ENCODE measurements at places on chromosomes 7 and 10. TPM values are rescaled to one million over a fixed set of nuclear protein-coding genes. Genes with fewer than 3 reads are reported as not detected.
A peak's percentile ranks its signal among the peaks of the same experiment; 100 is the strongest.

Gene FAM221A
- total RNA-seq, result 0.64 TPM

Gene SUN3
- not detected for total RNA-seq

Gene ODAD2
- total RNA-seq, result 3.2 TPM

GRCh38 chr10:132806110-132806509 is 20.2 kb upstream of the NKX6-2 start:
- DNase-seq, result no peak

DNA sequence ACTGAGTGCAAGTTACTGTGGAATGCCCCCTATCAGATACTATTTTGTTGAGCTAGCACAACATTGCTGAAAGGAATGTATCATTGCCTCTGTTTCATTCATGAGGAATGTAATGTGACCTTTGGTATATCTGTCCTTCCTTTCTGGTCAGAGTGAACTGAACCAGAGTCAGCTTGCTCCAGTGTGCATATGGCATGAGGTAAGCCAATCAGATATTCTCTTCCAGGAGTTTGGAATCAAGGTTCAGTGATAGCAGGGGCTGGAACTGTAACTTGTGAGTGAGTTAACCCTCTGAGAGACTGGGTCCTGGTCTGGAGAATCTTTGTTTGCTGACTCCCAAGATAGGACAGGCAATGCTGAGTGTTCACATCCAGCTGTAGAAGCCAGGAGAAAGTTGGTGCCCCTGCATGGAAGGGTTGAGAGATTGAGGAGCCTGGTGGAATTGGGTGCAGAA is 45.3 kb upstream of the OSBPL3 start:
- peak; percentile 78 for DNase-seq

GRCh38 chr7:27112361-27112760 is 9.9 kb upstream of the HOXA2 start:
- DNase-seq, result no peak

DNA sequence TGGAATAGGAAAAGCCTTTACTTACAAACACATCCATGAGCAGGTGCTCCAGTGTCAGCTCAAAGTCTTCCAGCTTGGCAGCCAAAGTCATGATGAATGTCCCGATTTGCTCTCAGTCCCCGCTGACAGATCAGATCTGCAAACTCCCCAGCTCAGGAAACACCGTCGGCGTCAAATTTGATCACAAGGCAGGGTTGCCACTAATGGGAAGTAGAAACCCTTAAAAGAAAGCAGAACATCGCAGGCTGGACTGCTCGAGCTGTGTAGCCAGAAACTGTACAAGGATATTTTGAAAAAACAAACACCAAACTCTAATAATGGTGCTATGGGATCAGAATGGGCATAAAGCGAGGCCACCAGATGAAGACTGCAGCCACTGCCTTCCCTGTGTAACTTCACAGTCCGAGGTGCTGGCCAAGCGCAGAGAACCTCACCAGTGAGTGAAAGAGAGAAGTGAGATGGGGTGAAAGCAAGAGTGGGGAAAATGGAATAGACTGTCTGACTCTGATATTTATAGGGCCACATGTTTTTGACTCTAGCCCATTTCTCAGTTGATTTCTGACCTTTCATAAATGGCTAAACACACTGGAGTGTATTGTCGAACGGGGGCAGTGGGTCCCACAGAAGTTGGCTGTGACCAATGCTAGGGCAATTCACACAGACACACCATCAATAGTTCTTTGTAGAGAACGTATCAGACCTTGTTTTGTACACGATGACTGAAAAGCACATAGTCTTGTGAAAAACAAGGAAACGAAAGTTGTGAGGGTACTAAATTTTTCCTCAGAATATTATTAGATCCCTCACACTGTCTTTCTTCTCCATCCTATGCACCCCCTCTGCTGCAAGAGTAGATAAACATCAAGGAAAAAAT is 306.2 kb downstream of the FRMD4A start:
- no peak for DNase-seq

GRCh38 chr7:47100148-47100816 is 481.6 kb downstream of the TNS3 start:
- DNase-seq, result no peak

DNA sequence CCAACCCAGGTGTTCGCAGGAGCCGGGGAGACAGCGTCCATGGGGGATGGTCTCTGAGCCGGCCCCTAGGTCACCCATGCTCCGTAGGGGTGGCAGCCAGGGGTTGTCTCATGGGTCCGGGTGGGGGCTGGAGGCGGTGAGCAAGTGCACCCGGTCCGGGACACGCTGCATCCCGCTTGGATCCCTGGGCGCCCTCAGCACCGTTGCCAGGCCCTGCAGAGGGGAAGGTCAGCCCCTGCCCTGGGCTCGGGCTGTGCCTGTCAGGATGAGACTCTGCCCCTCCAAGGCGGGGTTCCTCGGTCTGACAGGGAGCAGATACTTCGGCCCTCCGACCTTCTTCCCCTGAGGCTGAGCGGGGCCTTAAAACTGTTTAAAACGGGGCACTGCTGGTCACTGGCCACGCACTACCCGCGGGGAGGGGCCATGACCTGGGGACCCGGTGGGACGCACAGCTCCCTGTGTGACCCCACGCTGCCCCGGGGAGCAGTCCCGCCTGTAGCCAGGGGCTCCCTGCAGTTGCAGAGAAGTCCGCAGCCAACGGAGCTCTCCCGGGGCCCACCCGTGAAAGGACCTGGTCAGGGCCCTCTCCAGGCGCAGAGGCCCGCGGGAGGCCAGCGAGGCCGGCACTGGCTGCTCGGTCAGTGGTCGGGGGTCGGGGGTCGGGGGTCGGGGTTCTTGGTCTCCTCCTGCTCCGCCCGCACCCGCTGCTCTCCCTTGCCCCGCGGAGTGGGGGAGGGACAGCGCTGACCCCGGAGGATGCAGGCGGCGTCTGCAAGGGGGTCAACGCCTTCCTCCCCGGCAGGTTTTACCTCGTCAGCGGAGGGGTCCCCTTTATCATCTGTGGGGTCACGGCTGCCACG is 33.4 kb upstream of the KNDC1 start:
- no peak for DNase-seq

- no peak for DNase-seq
These were observed 10.4 kb downstream of the KLHL7 start for GRCh38 chr7:23115991-23116390.

DNA sequence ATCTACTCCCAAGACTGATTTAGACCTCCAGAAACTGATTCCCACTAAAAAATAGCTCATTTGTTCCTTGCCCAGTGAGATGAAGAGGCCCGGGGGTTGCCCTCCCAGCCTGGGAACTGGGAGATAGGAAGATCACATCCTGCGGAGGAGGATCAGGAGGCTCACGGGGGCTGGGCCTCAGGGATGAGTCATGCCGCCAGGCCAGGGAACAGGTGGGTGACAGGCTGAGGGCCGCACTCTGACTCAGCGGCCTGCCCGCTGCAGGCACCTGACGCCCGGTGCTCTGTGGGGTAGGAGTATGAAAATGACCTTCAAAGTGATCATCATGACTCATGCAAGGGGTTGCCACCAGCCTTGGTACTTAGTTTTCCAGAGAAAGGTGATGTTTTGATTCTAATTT is 104.5 kb upstream of the ZPBP start:
- no peak for DNase-seq
